Regular cardiac myocyte (primary cell): ENCODE measurements at places on chromosomes 1 and 21. TPM values are rescaled to one million over a fixed set of nuclear protein-coding genes. Genes with fewer than 3 reads are reported as not detected.

The PTTG1IP gene
- 220 and 298 TPM in 2 replicates for total RNA-seq

The NPPB gene
- 11.5 and 45.9 TPM in 2 replicates for total RNA-seq

The GUCA2B gene
- not detected in 2 replicates for total RNA-seq

The IVL gene
- total RNA-seq = not detected in 2 replicates

The MRPS21 gene
- 42.0 and 47.2 TPM in 2 replicates for total RNA-seq

The SAMSN1 gene
- total RNA-seq = not detected in 2 replicates

The SYTL1 gene
- total RNA-seq = under 0.01 TPM in 1 of 2 replicates, not detected in the other

The SLC2A5 gene
- 1.7 and 5.6 TPM in 2 replicates for total RNA-seq

The DNALI1 gene
- 2.0 and 5.0 TPM in 2 replicates for total RNA-seq

The ACKR1 gene
- total RNA-seq = not detected in 2 replicates

The SRGAP2B gene
- total RNA-seq = 57.1 and 86.5 TPM in 2 replicates

The TTLL7 gene
- total RNA-seq = 15.0 and 19.4 TPM in 2 replicates

The PPIH gene
- 20.6 and 46.4 TPM in 2 replicates for total RNA-seq

The DYNLT5 gene
- total RNA-seq = 2.5 and 3.8 TPM in 2 replicates

The FAM163A gene
- total RNA-seq = under 0.01 TPM in 1 of 2 replicates, not detected in the other

The NR0B2 gene
- not detected in 2 replicates for total RNA-seq

The SPRR2G gene
- total RNA-seq = not detected in 2 replicates

The SPRR4 gene
- total RNA-seq = not detected in 2 replicates

The HAPLN2 gene
- not detected in 2 replicates for total RNA-seq

The ETV3L gene
- not detected in 2 replicates for total RNA-seq

The CLEC20A gene
- total RNA-seq = not detected in 2 replicates

The KCNH1 gene
- 0.19 TPM in 1 of 2 replicates, not detected in the other for total RNA-seq

The TAL1 gene
- 0.19 and 11.3 TPM in 2 replicates for total RNA-seq

The TFAP2E gene
- under 0.01 TPM in 2 replicates for total RNA-seq

The KRTAP19-1 gene
- not detected in 2 replicates for total RNA-seq

The SYNC gene
- total RNA-seq = 20.5 and 54.7 TPM in 2 replicates

The SIK1 gene
- total RNA-seq = 0.58 and 6.5 TPM in 2 replicates

The AUNIP gene
- total RNA-seq = 0.56 and 5.6 TPM in 2 replicates

The TNFRSF1B gene
- total RNA-seq = 9.6 and 15.2 TPM in 2 replicates

The MAEL gene
- not detected in 2 replicates for total RNA-seq

The MYOG gene
- total RNA-seq = not detected in 2 replicates

The MAP3K7CL gene
- 41.8 and 65.4 TPM in 2 replicates for total RNA-seq

The METTL25B gene
- total RNA-seq = 10.4 and 12.8 TPM in 2 replicates

The RYR2 gene
- under 0.01 TPM in 1 of 2 replicates, not detected in the other for total RNA-seq

The ANGPTL3 gene
- not detected in 2 replicates for total RNA-seq

The MSH4 gene
- total RNA-seq = 0.38 and 1.4 TPM in 2 replicates
